ENCODE measurements at places on chromosomes 5 and 9.

GRCh38 chr9:104934691-104935500 lies 6.9 kb upstream of the ABCA1 start:
- DNase-seq = no peak

- DNase-seq = no peak
These were observed 236.7 kb upstream of the CCNH start for GRCh38 chr5:87649455-87649854.

DNA sequence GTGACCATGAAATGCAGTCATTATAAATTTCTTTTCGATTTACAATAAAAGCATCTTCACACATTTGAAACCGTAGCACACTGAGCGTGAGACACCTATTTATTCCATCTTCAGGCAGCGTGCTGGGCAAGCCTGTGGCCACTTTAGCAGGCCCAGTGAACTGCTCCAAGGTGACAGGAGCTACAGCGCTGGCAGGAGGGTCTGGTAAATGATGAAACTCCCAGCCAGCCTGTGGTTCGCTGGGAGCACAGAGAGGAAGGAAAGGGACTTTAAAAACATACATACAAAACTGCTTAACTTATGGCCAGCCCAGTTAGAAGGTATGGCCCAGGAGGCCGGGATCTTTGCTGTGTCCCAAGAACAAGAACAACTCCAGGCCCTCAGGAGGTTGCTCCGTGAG lies 5.1 kb downstream of the RAPGEF1 start:
- DNase-seq = no peak

GRCh38 chr5:147831465-147831864 lies at the start of gene SPINK1:
SPINK1 (minus strand) TSS chr5:147831671; CDS start chr5:147831577, 94 bp downstream.
- no peak for DNase-seq

GRCh38 chr9:74901001-74901400 lies 13.3 kb upstream of the TRPM6 start:
- DNase-seq = no peak

DNA sequence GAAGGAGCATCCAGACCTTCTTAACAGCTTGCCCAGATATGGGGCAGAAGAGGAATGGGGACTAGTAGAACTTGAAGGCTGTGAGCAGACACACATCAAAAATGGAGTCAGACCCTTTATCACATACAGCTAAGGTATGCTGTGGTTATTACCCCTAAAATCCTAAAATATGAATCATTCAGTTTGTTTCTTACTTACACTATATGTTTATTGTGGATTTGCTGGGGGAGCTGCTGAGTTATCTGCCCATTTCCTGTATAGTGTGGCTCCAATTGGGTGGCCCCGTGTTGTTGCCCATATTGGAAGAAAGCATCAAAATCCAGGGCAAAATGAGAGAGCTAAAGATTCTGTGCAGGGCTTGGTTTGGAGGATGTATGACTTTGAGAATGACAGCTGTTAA lies 56.9 kb downstream of the AP3S1 start:
- DNase-seq = peak; percentile 2

DNA sequence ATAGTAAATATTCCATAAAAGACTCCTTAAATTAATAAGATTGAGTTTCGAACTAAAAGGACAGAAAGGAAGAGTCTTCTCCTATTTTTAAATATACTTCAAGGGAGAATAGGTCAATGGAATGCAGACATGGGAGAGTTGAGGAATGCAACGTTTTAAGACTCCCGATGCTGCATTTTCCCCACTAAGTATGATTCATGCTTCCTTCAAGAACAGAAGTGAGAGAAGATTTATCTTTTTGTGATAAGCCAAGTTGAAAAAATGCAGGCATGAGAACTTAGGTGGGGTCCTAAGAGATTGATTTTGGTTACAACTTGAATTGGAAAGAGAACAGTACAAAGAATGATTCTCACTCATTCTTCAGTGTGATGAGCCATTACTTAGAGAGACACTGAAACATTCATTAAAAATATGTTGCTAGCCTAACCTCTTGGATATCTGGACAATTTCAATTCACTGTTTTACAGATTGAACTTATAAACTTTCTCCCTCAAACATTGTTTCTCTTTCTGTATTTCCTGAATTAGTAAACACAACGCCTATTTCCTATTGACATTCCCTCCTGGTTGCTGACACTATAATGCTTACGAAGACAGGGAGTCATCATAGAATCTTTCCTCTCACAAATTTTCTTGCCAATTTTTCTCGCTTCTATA lies 1666.1 kb upstream of the WWC1 start:
- DNase-seq = peak; percentile 38

GRCh38 chr9:89701221-89701798 lies 96.5 kb downstream of the GADD45G start:
- no peak for DNase-seq

GRCh38 chr5:73387601-73388305 lies 60.8 kb downstream of the FOXD1 start:
- DNase-seq = no peak

- peak; percentile 49 for DNase-seq
These were observed 211.5 kb downstream of the PAPPA start for GRCh38 chr9:116365056-116365471.

DNA sequence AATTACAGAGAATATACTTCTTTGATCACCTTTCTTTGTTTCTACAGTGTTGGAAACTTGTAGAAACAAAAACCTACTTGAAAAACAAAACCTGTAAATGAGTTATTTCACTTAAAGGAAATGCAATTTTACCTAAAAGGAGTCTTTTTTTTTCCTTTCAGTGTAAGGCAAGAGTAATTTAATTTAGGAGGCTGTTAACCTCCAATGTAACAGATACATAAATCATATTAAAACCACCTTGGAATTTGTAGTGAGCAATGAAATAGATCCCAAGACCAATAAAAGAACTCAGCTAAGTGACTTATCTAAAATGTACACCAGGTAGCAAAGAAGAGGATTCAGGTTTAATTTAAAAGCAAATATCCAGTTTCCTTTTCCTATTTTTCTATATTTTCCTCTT lies 524.8 kb downstream of the CSNK1G3 start:
- no peak for DNase-seq

DNA sequence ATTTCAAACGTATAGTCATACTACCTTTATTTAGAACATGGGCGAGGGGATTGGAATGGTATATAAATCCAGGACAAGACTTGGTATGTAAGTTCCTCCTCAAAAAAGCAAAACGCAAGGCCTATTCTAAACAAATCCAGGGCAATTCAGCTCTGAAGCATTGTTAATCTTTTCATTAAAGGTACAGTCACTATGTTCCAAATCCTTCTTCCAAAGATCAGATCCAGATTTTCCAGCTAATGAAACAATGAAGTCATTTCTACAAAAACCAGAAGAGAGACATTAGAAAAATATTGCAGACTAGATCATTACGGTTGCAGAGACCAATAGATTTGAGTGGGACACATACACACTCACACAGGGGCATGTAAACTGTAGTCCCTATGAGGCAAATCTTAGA lies 116.1 kb upstream of the BNC2 start:
- DNase-seq = no peak

DNA sequence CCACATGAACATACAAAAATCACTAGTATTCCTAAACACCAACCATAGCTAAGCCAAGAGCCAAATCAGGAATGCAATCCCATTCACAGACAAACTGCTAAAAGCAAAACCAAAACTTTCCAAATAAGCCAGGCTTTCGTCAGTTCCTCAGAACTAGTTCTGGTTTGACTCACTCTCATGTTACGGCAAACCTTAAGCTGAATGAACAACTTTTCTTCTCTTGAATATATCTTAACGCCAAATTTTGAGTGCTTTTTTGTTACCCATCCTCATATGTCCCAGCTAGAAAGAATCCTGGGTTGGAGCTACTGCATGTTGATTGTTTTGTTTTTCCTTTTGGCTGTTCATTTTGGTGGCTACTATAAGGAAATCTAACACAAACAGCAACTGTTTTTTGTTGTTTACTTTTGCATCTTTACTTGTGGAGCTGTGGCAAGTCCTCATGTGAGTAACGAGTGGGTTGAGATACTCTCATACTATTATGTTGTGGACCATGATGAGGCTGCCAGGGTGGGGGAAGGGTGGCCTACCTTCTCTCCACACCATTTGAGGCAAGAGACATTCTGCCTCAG lies at the start of gene PDCD1LG2:
PDCD1LG2 (plus strand) TSS at position 172 of the 572 bp plus-strand sequence. CDS start 12,016 bp downstream, outside the sequence.
- peak; percentile 63 for DNase-seq

DNA sequence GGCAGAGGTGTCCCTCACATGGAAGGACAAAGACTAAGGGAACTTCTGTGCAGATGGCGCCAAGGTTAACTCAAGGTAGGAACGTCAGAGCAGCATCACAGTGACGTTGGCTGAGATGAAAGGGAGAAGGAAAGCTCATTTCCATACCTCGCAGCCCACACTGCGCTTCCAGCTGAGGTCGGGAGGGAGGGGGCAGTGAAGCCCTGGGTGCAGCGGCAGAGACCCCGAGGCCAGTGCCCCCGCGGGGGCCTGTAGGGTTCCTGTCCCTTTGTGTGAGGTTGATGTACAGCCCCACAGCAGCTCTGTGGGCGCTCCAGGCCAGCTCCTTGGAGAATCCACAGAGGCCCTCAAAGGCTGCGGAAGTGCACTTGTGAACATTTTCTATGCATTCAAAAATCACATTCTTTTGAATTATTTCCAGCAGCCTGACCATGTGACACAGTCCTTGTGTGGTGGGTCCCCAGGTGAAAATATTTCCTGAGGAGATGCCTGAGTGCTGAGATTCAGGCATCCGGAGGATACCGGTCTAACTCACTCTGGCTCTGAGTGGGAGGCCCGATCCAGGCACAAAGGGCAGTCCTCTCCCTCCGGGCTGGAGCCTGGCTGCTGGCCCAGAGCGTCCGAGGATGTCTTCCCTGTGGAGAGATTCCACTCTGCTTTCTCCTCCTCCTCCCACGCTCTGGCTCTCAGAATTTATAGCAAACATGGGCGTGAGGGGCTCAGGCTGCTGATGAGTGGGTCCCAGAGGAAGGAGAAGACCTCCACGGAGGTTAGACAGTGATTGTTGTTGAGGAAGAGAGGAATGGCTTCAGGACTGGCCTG lies 150.7 kb downstream of the ICE1 start:
- DNase-seq = no peak

DNA sequence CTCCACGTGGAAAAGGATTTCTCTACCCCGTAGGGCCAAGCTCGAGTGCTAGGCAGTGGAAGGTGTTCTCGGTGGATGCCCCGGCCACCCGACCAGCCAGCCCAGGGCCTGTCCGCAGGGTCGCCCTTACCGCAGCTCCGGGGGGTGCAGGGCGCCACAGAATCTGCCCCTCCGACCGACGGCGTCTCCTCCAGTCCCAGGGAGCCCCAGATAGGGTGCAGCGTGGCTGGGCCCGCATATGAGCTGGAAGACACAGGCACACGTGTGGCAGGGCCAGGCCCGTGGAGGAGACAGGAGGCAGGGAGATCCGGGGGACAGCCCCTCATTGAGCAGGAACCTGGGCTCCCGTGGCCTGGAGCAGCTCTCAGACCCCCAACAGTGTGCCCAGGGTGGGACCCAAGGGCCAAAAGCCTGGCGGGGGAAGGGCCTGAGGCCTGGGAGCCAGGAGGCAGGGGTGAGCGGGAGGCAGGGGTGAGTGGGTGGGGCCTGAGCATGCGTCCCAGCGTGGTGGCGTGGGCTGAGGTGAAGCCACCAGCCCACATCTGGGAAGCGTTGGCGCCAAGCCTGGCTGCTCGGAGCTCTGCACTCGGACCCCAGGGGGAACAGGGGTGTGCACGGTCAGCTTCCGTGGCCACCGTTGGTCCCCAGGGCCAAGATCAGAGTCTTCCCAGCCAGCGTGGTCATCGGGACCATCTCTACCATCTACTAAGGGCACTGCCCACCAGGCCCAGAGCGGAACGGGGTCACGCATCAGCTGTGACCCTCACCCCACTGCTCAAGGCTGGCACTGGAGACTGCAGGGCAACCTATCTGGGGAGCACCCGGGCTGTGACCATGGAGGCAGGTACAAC lies 22.2 kb downstream of the CCDC187 start:
- DNase-seq = no peak

DNA sequence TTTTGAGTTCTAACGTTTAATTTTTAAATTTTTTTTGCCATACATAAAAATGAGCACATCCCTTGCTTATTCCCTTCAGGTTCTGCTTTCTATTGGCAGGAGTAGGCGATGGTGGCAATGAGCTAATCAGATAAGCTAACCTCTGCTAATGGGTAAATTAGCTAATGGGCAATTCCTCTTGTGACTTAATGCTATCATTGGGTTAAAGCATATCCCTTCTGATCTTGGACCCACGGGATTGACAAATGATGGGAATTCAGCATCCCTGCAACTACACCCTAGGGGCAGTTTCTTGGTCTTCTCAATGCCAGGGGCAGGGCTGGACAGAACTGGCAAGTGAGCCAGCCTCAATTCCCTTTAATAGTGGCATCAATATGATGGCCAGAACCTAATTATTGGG lies 70.2 kb upstream of the IL12B start:
- DNase-seq = no peak

GRCh38 chr9:21967702-21968101 lies 26.5 kb downstream of the CDKN2A start:
- DNase-seq = no peak

DNA sequence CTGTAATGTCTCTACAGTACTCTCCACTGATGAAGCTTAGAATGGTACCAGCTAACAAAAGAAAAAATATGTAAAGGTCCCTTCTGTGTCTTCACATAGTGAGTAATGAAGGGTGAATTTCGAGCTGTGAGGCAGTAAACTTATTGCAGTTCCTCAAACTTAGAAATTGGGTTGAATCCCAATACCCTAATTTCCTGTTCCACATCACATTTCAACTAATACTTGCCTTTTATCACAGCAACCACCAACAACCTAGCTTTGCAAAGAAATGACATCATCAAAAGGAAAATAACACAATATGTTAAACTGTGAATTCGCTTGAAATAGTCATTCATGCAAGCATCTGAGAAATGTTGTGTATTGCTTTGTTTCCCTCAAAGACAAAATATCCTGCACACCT lies 9.4 kb upstream of the TNFAIP8 start:
- DNase-seq = no peak

GRCh38 chr9:135562235-135562745 lies 734 bp downstream of the PAEP start:
- no peak for DNase-seq

DNA sequence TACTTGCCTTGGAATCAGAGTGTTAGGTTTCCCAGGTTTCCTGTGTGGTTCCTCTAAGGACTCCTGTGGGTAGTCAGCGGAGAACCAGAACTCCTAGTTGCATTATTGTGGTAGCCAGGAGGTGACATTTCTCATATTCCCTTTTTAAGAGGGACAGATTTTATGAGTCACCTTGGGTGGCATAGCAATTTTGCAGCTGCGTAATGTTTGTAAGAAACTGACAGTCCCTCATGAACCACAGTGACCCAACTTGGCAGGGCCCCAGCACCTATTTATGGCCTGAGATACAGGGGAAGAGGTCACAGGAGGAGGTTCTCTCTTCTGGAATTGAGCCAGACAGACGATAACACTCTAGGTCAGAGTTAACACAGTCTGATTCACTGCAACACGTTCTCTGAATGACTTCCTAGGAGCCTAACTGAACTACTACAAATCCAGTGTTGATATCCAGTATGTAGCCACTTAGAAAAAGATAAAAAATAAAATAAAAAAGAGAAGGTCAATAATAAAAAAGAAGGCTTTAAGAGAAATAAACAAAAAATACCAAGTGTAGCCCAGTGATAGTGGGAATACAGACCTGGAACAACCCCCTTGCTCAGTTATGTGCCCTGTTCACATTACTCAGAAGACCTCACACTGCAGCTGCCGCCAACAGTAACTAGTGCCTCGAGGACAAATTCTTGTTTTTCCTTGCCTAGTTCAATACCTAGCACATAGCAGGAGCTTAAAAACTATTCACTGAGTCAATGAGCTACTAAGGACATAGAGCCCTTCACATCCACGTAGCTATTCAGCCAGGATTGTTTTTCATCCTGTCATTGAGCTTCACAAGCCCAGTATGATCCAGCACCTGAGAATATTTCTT lies 50.7 kb upstream of the VLDLR start:
- no peak for DNase-seq

- DNase-seq = no peak
These were observed 29.6 kb downstream of the SPRY4 start for GRCh38 chr5:142295084-142295758.

- DNase-seq = no peak
These were observed 18.8 kb downstream of the CSNK1G3 start for GRCh38 chr5:123530728-123531127.

Data from fibroblast of skin of left quadriceps (primary cell).